ENCODE measurements at places on chromosomes 5 and 9. TPM values are rescaled to one million over a fixed set of nuclear protein-coding genes. Genes with fewer than 3 reads are reported as not detected.

DNA sequence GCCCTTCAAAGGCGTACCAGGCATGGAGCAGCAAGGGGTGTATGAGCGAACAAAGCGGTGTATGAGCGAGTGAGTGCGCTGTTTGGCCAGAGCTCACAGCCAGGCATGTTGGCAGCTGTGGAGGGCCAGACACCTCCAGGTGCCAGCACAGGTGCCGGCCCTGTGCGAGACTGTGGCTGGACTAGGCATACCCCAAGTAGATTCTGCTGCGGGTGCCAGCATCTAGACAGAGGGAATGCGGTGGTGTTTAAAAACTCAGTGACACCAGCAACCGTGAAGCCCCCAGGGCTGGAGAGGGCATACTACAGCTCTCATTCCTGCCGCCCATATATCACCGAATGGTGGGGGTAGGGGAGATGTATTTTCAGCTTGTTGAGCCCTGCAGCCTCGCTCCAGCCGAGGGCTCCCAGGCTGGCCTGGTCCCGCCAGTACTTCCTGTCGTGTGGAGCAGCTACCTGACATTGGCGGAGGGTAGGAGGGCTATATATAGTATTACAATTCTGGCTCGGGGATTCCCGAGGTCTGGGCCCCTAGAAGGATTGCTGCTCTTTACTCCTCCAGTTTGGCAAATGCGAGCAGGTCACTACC lies 1829.6 kb upstream of the NUDT12 start:
- H3K27me3 ChIP-seq, result no peaks in the 10 kb centered on the region
- DNase-seq, result no peak
- H3K4me3 ChIP-seq, result no peak overlapping the region
- no peaks in the 10 kb centered on the region for H3K36me3 ChIP-seq

DNA sequence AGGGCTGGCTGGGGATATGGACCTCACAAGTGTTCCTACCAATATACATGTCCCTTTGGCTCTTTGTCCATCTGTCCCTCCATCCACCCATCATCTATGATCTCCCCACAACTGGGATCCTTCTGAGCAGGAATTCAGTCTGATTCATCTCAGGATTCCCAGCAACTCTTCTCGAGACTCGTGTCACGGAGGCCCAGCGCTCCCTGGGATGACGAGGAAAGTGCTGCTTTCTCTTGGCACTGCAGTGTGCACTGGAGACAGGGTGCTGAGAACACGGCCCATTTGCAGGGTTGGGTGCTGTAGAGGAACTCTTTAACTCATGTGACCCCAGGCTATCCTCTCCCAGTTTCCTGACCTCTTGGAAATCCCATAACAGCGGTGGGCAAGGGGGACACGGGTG lies 72.9 kb downstream of the ANGPTL2 start:
- H3K4me3 ChIP-seq, result no peak overlapping the region
- DNase-seq, result no peak
- peaks cover 3% of the 10 kb centered on the region for H3K36me3 ChIP-seq
- H3K27me3 ChIP-seq, result peaks cover 2% of the 10 kb centered on the region

GRCh38 chr9:26329974-26330373 lies 562.6 kb downstream of the CAAP1 start:
- no peak for DNase-seq
- H3K4me1 ChIP-seq, result no peaks in the 10 kb centered on the region
- H3K27me3 ChIP-seq, result no peaks in the 10 kb centered on the region
- H3K36me3 ChIP-seq, result no peaks in the 10 kb centered on the region

GRCh38 chr5:146840016-146840415 lies 38.5 kb downstream of the PPP2R2B start:
- no peaks in the 10 kb centered on the region for H3K36me3 ChIP-seq
- H3K4me3 ChIP-seq, result no peak overlapping the region
- no peak for DNase-seq
- no peak overlapping the region for H3K27ac ChIP-seq
- no peaks in the 10 kb centered on the region for H3K27me3 ChIP-seq
- no peaks in the 10 kb centered on the region for H3K4me1 ChIP-seq

- H3K4me1 ChIP-seq, result no peaks in the 10 kb centered on the region
- H3K36me3 ChIP-seq, result no peaks in the 10 kb centered on the region
- H3K27me3 ChIP-seq, result no peaks in the 10 kb centered on the region
- no peak overlapping the region for H3K27ac ChIP-seq
Measured at GRCh38 chr5:17991775-17992174, 357.5 kb downstream of the TAF11L14 start.

GRCh38 chr9:100449420-100449819 lies 22.5 kb downstream of the MSANTD3 start:
- peaks cover 8% of the 10 kb centered on the region for H3K4me1 ChIP-seq
- no peaks in the 10 kb centered on the region for H3K27me3 ChIP-seq
- H3K4me3 ChIP-seq, result no peak overlapping the region
- DNase-seq, result no peak

GRCh38 chr9:129481810-129482511 lies 138.9 kb downstream of the C9orf50 start:
- peaks cover 7% of the 10 kb centered on the region for H3K27me3 ChIP-seq
- H3K36me3 ChIP-seq, result no peaks in the 10 kb centered on the region
- no peak overlapping the region for H3K27ac ChIP-seq
- H3K4me1 ChIP-seq, result peaks cover 29% of the 10 kb centered on the region
- peak overlapping the region; percentile 38 for H3K4me3 ChIP-seq

DNA sequence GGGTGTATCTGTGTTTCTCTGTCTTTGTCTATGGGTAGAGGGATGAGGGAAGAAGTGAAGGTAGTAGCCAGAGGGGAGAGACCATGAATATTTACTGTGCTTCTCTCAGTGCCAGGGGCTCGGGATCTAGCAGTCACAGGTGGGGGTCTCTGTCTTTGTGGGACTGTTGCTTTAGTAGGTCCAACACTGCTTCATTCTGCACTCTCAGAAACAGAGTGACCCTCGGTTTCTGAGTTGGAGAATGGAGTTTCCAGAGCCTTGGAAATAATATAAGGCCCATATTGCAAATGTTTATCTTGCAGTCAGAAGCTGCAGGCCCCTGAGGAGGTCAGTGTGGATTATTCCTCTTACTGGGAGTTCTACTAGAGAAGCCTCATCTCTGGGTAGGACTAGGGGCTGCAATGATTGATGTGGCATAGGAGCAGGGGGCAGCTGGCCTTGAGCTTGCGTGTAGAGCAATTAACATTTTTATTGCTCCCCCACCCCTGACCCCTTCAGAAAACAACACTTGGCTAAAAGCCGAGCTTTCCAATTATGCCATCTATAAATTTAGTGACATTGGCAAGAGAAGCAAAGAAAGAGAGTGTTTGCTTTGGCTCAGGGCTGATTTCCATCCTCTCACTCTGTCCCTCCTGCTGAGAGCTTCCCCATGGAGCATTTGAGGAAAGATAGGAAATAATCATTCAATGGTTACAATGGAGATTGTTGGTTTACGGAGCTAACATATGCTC lies 55.0 kb upstream of the TRPC7 start:
- no peak for DNase-seq
- H3K4me1 ChIP-seq, result no peaks in the 10 kb centered on the region
- H3K4me3 ChIP-seq, result no peak overlapping the region
- no peaks in the 10 kb centered on the region for H3K36me3 ChIP-seq
- no peaks in the 10 kb centered on the region for H3K27me3 ChIP-seq

- no peaks in the 10 kb centered on the region for H3K27me3 ChIP-seq
- DNase-seq, result peak; percentile 52
- peaks cover 16% of the 10 kb centered on the region for H3K4me1 ChIP-seq
- H3K4me3 ChIP-seq, result peak overlapping the region; percentile 18
- peak overlapping the region; percentile 81 for H3K27ac ChIP-seq
Measured at GRCh38 chr9:5910413-5911057, 19.8 kb downstream of the MLANA start.

Gene CARD9
- total RNA-seq, result 7.1 TPM

Gene LVRN
- 0.29 TPM for total RNA-seq

Gene IER5L
- 4.1 TPM for total RNA-seq

Gene LCN15
- not detected for total RNA-seq

Gene NUTM2F
- total RNA-seq, result not detected

Gene PCDHAC1
- not detected for total RNA-seq

Gene GABRA1
- total RNA-seq, result not detected

Measured in activated CD8-positive, alpha-beta T cell treated with anti-CD3 and anti-CD28 coated beads for 36 hours (primary cell).